ENCODE measurements at places on chromosomes 12 and 14.

GRCh38 chr12:96471368-96472050, 17.9 kb upstream of the CFAP54 start:
- DNase-seq: no peak

GRCh38 chr14:88879022-88879421, 54.6 kb downstream of the TTC8 start:
- no peak for DNase-seq

DNA sequence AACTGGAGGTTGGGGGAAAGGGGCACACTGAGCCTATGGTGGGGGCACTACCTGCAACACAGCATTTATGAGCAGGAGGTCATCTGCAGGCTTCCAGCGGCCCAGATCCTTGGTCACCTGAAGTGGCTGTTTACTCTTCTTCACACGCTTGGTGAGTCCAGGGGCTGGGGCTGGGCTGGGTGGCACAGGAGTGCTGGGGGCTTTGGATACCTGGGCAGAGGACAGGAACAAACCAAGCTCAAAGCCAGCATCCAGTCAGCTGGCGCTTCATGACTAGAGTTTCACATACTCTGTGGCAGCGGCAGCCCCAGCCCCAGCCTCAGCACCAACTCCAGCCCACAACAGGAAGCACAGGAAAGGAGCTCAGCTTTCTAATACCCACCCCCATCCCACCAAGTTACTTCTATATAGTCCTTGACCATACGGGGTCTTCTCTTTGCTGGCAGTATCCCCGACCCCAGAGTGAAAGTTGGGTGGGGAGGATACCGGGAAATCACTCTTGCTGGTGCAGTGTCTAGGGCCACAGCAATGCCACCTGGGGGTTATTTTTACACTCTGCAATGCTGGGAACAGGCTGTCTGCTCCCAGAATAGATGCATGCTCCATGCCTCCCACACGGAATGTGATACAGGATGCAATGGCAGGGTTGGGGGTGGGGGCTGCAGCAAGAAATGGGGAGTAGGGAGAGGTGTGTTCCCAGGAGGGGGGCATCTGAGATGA, 3.1 kb downstream of the MCRS1 start:
- no peak for DNase-seq

GRCh38 chr12:104026841-104027599, 23.0 kb downstream of the GLT8D2 start:
- no peak for DNase-seq

- peak; percentile 52 for DNase-seq
Measured at GRCh38 chr14:102593061-102593824, 794 bp downstream of the RCOR1 start.

DNA sequence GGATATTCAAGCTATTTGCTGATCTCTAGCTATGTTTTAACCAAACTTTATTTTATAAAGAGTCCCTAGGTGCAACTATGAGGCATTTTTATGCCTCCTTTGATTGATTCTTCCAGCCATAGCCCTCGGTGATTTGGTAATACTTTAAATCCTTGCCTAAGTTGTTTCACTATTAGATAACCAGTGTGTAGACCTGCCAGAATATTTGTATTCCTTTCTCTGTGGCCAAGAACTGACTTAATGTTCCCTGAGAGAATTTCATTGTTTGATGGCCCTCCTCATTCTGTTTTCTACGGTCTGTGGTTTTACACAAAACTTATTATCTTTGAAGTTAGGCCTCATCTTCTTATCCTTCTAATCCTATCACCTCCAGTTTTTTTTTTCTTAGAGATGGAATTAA, 109.7 kb upstream of the MDGA2 start:
- DNase-seq: no peak

GRCh38 chr12:112375105-112375504, 7.1 kb downstream of the HECTD4 start:
- no peak for DNase-seq

DNA sequence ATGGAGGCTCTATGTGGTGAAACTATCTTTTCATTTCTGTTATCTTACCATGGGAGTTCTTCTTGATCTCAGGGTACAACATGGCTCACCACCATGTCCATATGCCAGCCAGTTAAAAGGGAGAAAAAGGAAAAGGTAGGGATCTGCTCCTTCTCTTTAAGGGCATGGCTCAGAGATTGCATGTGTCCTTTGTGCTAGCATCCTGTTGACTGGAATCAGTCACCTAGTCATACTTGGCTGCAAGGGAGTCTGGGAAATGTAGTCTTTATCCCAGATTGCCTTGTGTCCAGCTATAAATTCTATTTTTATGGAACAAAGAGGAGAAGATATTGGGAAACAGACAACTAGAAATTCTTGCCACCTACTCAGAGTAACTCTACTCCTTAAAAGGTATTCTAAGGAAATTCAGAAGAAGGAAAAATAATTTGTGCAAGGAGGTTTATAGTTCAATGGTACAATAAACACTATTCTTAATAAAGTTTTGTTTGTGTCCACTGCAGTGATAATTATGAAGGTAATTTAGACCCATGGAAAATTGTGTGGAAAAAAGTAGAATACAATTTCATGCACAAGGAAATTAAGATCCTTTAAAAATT, 86.4 kb upstream of the RPH3A start:
- no peak for DNase-seq

GRCh38 chr12:105426766-105427165, 96.3 kb downstream of the C12orf75 start:
- no peak for DNase-seq

GRCh38 chr12:109729371-109729781, 15.8 kb downstream of the FAM222A start:
- no peak for DNase-seq

GRCh38 chr14:104869669-104870367, 4.8 kb downstream of the CEP170B start:
- no peak for DNase-seq

DNA sequence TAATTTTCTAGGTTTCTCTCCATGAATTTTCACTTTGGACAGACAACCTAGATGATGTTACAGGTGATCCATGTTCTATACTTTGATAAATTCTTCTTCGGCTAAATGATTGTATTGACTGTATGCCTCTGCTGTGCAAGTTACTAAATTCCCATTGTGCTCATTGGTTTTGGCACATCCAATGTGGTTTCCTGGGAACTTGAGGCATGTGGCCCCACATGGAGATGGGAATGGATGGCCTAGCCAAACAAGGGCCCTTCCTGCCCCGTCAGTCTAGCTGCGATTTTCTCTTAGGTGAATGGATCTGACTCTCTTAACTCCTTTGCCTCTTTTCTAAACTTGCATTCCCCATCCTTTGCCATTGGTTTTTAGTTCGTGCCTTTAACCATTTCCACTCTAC, 186.2 kb downstream of the PELI2 start:
- DNase-seq: no peak

DNA sequence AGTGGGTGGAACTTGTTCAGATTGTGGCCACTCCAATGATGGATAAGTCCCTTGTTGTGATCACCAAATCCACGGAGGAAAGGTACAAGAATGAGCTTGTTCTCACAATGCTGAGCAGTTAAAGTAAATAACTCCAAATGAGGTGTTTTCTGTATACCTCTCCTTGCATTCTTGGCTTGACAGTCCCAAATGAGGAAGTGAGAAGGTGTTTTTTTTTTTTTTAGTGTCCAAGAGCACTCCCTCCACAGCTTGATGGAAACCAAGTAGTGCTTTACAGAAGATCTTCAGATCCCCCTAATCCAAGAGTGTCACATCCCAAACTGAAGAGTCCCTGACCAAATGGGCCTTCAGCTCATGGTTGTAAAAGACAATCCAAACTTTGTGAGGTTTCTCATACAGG, 153.6 kb downstream of the ATP23 start:
- DNase-seq: no peak
